Stimulated activated CD8-positive, alpha-beta memory T cell treated with anti-CD3 and anti-CD28 coated beads, Interleukin-4, amount 100 ng/mL, for 1 hour (primary cell): ENCODE measurements at places on chromosomes 7 and 10.

DNA sequence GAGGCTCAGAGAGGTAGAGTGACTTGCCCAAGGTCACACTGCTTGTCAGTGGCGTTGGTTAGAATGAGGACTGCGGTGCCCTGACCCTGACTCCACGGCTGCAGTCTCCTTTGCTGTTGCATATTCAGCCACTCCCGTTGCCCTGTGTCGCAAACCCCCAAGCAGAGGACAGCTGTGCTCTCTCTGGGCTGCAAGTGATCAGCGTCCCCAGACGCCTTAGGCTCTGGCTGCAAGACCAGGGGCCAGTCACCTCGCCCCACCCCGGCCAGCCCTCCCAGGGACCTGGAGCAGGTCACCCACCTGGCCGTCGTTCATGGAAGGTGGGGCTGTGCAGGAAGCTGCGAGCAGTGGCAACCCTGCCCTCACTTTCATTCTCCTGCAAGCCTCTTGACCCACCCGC lies 51.7 kb upstream of the NANOS1 start:
- DNase-seq, result no peak

DNA sequence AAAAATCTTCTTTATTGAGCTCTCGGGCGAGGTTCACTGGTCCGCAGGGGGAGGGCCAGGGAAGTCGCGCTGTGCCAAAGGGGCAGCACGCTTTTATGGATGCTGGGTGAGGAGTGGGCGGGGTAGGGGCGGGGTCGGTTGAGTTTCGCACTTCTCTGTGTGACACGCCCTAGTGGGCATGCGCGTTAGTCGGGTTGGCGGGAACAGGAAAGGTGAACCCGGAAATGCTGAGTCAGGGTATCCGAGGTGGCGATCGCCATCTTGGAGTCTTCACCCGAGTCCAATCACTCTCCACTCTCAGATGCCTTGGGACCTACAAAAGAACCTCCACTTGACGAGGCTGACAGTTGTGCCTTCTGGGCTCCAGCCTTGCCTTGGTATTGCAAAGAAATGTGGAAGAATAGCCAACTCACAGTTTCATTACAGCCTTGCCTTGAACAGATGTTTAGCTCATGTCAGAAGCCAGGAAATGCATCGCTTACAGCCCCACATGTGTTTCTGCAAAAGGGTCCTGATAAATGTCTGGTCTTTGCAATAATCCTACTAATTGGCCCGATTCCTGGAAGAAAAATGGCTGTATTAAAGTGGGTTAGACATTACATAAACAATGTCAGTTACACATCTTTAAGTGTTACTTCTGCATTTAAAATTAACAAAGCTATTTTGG lies 64.1 kb downstream of the AHR start:
- DNase-seq, result no peak

DNA sequence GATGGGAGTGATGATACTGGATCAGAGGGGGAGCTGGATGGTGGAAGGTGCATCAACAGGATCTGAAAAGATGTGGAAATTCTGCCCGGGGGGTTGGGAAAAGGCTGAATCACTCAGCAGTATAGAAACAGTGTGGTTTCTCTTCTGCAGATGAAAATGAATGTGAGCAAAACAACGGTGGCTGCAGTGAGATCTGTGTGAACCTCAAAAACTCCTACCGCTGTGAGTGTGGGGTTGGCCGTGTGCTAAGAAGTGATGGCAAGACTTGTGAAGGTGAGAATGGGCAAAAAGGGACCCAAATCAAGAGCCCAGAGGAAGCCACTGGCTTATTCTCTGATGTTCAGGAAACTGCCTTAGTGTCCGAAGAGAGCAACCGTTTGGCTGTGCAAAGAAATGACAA lies 12.9 kb downstream of the OIT3 start:
- DNase-seq, result no peak

DNA sequence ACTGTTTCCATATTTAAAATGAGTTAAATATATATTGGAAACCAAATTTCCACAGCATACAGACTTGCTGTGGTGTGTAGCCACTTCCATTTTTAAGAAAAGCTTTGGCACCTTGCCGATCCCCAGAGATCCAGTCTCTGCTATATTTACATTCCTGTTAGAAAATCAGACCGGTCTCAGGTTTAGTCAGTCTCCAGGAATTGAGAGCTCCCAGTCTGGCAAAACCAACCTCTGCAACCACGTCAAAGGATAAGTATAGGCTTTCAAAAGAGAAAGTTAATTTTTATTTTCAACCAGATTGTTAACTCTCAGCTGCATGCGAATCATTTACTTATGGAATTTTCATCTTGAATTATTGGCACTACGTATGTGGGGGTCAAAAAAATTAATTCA lies 28.2 kb downstream of the PUS7 start:
- DNase-seq, result no peak

GRCh38 chr7:107212725-107213124 lies 43.9 kb downstream of the HBP1 start:
- no peak for DNase-seq

GRCh38 chr7:133572843-133573242 lies 320.0 kb downstream of the EXOC4 start:
- DNase-seq, result no peak

DNA sequence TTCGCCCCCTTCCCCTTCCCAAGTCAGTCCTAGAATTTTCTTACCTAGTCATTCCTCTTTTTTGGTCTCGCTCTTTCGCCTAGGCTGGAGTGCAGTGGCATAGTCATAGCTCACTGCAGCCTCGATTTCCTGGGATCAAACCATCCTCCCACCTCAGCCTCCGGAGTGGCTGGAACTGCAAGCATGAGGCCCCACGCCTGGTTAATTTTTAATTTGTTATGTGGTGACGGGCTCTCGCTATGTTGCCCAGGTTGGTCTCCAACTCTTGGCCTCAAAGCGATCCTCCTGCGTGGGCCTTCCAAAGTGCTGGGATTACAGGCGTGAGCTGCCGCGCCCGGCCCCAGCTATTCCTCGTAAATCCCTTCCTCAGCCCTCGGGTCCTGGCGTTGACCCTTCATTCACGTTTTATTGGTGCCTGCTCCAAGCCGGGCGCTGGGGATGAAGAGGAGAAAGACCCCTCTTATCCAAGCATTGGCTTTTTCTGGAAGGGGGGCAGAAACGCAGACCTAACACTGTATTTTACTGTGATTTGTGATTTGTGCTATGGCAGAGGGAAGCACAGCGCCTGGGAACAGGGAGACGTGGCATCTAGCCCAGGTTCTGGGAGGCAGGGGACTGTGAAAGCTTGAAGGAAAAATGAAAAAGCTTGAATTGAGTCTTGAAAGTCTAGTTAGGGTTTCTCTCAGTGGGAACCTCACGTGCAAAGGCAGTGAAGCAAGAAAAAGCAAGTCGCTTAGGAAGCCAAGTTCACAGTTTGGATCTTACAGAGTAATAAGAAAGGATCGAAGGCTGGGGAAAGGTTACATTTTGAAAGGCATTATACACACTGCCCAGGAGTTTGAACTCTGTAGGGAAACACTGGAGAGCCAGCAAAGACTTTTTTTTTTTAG lies 516 bp downstream of the ZNHIT1 start:
- DNase-seq, result no peak

- no peak for DNase-seq
Measured at GRCh38 chr7:68613405-68613804, 984.9 kb upstream of the AUTS2 start.

DNA sequence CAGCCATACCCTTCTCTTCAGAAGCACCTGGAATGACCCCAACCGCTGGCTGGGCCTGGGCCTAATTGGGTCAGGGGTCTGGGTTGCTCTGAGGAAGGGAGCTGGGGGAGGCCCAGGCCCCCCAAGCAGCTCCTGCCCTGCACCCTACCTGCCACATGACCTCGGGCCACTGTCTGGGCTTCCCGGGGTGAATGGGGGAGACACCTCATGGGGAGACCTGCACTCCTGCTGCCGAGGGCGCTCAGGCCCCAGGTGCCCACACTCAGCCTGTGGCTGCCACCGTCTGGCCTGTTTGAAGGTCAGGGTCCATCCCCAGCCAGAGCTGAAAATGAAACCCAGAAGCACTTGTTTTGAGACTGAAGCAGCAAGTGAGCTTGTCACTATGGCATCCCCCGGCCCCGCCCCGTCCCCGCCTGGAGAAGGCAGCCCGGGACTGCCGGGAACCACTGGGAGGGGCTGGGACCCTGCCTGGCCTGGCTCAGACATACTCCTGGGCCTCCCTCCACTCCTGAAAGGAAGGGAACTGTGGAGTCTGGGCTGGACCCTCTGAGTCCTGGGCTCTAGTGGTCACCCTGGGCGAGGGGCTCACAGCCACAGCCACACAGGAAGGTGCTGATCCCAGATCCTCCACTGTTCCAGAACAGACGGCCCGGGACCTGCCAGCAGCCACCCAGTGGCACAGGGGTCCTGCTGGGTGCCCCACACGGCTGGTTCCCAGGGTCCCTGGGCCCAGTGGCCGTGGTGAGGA lies 7.4 kb upstream of the MICALL2 start:
- no peak for DNase-seq

- no peak for DNase-seq
Measured at GRCh38 chr10:115861864-115862263, 411.1 kb downstream of the GFRA1 start.

DNA sequence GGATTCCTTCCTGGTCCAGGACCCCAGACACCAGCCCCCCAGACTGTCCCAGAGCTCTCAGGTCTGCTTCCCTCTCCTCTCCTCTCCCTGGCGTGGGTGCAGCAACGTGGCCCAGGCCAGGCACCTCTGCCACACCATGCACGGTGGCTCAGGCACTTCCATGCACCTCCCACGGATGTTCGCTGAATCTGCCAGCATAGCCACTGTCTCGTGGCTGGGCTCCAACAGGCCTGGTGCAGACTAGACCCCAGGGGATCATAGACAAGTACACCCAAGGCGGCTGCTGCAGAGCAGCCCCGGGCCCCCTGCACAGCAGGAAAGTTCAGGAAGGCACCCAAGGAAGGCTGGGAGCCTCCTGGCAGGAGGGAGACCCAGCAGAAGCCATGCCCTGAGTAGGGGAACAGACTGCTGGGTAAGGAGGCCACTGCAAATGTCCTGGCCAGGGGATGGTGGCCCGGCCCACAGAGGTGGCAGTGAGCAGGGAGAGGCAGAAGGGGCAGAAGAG lies 4.4 kb downstream of the RASGEF1A start:
- no peak for DNase-seq

- DNase-seq, result no peak
Measured at GRCh38 chr7:73779517-73779916, 9.4 kb upstream of the CLDN3 start.

GRCh38 chr7:44762726-44763522 lies 14.3 kb downstream of the ZMIZ2 start:
- no peak for DNase-seq

DNA sequence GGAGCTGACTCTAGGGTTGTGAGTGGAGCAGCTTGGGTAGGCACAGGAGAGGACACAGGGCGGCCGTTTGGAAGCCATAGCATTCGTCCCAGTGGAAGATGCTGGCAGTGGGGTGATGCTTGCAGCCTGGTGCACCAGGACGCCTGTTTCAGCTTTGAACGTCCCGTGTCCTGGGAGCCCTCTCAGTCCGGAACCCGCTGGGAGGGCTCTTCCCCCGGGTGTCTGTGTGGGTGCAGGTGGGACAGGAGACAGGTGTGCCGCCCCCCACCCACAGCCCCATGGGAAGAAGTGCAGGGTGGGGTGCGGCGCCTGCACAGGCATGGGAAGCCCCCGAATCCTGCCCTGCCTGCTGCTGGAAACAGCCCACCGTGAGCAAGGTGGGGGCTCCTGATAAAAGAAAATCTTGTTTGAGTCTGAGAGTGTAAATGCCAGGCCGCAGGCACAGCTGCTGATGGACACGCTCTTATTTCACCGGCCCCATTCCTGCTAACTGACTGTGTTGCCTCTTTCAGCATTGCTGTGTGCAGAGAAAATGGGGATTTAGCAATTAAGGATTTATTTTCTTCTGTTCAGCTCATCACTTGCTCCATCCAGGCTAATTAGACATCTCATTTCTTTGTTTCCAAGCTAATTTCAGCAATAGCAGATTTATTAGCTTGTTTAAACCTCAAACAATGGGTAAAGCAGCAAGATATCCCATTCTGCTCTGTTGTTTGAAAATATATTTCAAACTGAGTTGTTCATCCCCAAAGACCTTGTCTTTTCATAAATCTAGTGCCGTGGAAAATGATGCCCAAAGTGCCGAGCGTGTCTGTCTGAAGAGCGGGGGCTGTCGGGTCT lies 54.9 kb upstream of the DPYSL4 start:
- no peak for DNase-seq
